ENCODE measurements at places on chromosomes 16 and 17.

DNA sequence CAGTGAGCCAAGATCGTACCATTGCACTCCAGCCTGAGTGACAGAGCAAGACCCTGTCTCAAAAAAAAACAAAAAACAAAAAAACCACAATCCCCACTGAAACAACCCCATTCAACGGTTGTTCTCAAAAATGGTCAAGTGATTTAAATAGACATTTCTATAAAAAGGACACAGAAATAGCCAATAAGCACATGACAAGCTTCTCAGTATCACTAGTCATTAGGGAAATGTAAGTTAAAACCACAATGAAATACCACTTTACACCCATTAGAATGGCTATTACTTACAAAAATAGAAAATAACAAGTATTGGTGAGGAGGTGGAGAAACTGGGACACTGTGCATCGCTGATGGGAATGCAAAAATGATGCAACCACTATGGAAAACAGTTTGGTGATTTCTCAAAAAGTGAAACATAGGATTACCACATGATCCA, 26.6 kb upstream of the MYLK3 start:
- DNase-seq, result no peak

DNA sequence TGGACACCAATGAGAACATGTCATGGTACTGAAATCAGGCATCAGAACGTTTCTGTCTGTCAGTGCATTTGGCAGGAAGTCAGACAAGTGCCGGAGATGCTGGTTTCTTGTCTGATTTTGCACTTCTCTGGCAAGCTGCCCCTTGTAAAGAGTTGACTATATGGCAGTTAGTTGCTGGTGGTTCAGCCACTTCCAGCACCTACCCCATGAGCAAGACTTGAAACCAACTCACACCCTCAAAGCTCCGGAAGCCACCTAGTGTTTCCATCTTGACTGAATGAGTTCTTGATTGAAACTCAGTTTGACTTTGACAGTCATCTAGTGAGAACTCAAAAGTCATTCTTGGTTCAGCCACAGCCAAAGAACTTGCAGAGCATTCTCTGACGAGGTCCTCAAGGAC, 225.1 kb downstream of the SPECC1 start:
- no peak for DNase-seq

GRCh38 chr17:73580073-73580710, 64.1 kb downstream of the SDK2 start:
- DNase-seq, result no peak

GRCh38 chr17:8739097-8739496, 5.5 kb downstream of the CCDC42 start:
- DNase-seq, result no peak

DNA sequence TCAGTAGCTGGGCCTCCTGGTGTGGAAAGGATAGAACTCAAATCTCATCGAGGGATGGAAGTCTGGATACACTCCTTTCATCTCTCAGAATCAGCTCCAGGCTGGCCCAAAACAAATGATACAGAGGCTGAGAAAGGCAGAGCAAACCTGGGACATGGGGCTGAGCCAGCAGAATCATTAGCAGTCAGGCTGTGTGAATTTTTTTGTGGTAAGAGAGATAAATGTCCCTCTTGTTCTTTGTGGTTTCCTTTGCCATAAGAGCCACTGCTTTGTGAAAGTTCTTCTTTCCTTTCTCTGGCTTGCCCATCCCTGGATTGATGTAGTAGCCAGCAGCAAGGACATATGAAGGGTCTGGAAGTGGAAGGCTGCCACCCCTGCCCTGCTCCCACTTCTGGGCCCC, 146.2 kb downstream of the CDH13 start:
- no peak for DNase-seq

GRCh38 chr17:77382966-77383612, 242.3 kb downstream of the SEC14L1 start:
- no peak for DNase-seq

- no peak for DNase-seq
Observed at GRCh38 chr17:17525956-17526355, 29.8 kb upstream of the RASD1 start.

Measured in RWPE1 (cell line).